Thymus (tissue), 14 donors: ENCODE measurements at places on chromosomes 7 and 10.

- H3K27ac ChIP-seq: peak overlapping the region; percentile 37
- DNase-seq: no peak
- peaks cover 10% of the 10 kb centered on the region for H3K4me1 ChIP-seq
- H3K27me3 ChIP-seq: no peaks in the 10 kb centered on the region
Measured at GRCh38 chr7:44073664-44074348, 8.4 kb upstream of the PGAM2 start.

- H3K27me3 ChIP-seq: peaks cover 2% of the 10 kb centered on the region
- H3K36me3 ChIP-seq: no peaks in the 10 kb centered on the region
- H3K4me1 ChIP-seq: no peaks in the 10 kb centered on the region
- H3K27ac ChIP-seq: no peak overlapping the region
- DNase-seq: no peak
Measured at GRCh38 chr10:70034232-70034631, 18.4 kb upstream of the MACROH2A2 start.

DNA sequence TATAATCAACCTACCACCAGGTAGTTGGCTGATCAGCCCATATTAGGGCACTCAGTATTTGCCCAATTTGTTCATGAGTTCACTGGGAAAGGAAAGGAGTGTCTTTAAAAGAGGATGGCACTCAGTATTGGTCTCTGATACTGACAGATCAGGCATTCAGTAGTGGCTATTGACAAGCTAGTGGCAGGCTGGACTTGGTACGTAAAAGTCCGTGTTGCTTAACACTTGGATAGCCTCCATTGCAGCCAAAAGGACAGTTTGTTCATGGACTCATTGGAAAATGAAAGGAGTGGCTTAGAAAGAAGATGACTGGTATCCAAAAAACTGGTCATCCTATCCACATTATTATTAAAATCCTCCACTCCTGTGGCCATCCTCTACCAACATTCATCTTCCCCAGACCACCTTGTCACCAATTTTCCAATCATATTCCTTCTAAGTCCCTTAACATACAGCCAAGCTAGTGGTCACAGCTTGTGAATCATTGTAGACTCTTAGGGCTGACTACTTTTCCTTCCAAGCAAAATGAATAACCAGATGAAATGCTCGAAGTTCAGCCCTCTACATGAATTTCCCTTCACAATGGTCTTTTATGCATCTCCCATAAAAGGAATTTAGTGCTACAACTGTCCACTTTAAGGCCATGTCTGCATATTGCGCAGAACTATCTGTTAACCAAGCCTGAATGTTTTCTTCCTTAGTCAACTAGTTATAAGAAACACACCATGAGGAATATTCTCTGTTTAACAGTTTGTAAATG, 78.6 kb upstream of the MAGI2 start:
- H3K27ac ChIP-seq: no peak overlapping the region
- H3K27me3 ChIP-seq: no peaks in the 10 kb centered on the region
- no peaks in the 10 kb centered on the region for H3K4me1 ChIP-seq
- H3K36me3 ChIP-seq: no peaks in the 10 kb centered on the region
- H3K4me3 ChIP-seq: no peak overlapping the region

- H3K27ac ChIP-seq: no peak overlapping the region
- no peak for DNase-seq
- H3K36me3 ChIP-seq: no peaks in the 10 kb centered on the region
- no peak overlapping the region for H3K4me3 ChIP-seq
- no peaks in the 10 kb centered on the region for H3K27me3 ChIP-seq
Measured at GRCh38 chr10:1515780-1516491, 221.4 kb downstream of the ADARB2 start.

DNA sequence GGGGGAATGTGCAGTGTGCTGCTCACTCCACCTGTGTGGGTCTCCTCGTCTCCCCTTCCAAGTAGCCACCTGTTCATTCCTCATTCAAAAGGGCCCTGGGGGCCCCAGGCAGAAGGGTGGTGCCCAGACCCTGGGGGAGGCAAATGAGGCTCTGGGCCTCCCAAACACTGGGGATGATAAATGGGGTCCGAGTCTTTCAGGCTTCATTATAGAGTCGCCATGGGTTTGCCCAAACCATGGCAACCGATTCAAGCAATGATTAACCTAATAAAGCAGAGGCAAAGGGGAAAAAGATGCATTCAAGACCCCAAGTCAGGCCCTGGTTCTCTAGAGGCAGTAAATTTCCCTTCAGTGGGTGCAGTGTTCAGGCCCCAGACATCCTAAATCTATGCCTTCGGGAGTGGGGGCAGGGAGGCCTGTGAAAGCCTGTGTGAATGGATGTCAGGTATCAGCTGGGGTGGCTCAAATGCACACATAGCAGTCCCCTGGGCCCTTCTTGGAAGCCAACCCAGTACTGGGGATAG, 10.4 kb downstream of the NEUROG3 start:
- H3K27me3 ChIP-seq: peaks cover 6% of the 10 kb centered on the region
- DNase-seq: no peak
- H3K27ac ChIP-seq: no peak overlapping the region
- no peak overlapping the region for H3K4me3 ChIP-seq
- H3K4me1 ChIP-seq: no peaks in the 10 kb centered on the region
- H3K36me3 ChIP-seq: no peaks in the 10 kb centered on the region

GRCh38 chr10:5442065-5442989, 30.0 kb downstream of the NET1 start:
- peaks cover 4% of the 10 kb centered on the region for H3K4me1 ChIP-seq
- DNase-seq: peak; percentile 61
- H3K4me3 ChIP-seq: no peak overlapping the region
- no peaks in the 10 kb centered on the region for H3K27me3 ChIP-seq
- H3K36me3 ChIP-seq: no peaks in the 10 kb centered on the region

GRCh38 chr10:14545827-14546226, 215.1 kb upstream of the FRMD4A start:
- no peaks in the 10 kb centered on the region for H3K27me3 ChIP-seq
- no peaks in the 10 kb centered on the region for H3K36me3 ChIP-seq
- H3K4me3 ChIP-seq: no peak overlapping the region
- no peak for DNase-seq
- H3K27ac ChIP-seq: no peak overlapping the region
- H3K4me1 ChIP-seq: peaks cover 9% of the 10 kb centered on the region

GRCh38 chr10:73998623-73998928, 660 bp downstream of the VCL start:
- no peak overlapping the region for H3K27ac ChIP-seq
- no peaks in the 10 kb centered on the region for H3K36me3 ChIP-seq
- H3K4me3 ChIP-seq: peak overlapping the region; percentile 58
- no peak for DNase-seq
- H3K27me3 ChIP-seq: peaks cover 4% of the 10 kb centered on the region

- no peak overlapping the region for H3K4me3 ChIP-seq
- no peaks in the 10 kb centered on the region for H3K27me3 ChIP-seq
- peaks cover 3% of the 10 kb centered on the region for H3K4me1 ChIP-seq
- DNase-seq: peak; percentile 50
- no peaks in the 10 kb centered on the region for H3K36me3 ChIP-seq
Measured at GRCh38 chr10:125060826-125061556, 99.4 kb downstream of the CTBP2 start.

- H3K36me3 ChIP-seq: no peaks in the 10 kb centered on the region
- H3K27ac ChIP-seq: no peak overlapping the region
- no peak for DNase-seq
- H3K27me3 ChIP-seq: no peaks in the 10 kb centered on the region
- H3K4me3 ChIP-seq: no peak overlapping the region
- no peaks in the 10 kb centered on the region for H3K4me1 ChIP-seq
Measured at GRCh38 chr10:129079705-129080104, 387.3 kb upstream of the MGMT start.

DNA sequence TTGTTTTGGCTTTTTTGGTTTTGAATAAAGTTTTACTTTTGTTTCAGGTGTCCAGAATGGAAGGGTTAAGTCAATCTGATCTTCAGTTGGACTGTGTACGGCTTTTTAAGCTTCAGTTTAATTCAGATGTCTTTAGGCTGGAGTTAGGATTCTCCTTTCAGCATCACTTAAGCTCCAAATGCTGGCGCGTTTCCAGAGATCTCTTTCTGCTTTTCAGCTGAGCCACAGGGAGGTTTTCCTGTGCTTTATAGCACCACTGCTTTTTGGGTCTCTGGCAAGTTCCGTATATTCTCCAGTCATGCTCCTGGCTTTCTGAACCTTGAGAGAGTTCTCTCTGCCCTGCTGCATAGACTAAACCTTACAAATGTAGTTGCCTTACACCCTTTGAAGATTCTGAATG, 60.0 kb downstream of the VTI1A start:
- peak overlapping the region; percentile 76 for H3K27ac ChIP-seq
- peaks cover 6% of the 10 kb centered on the region for H3K4me1 ChIP-seq

- no peak overlapping the region for H3K4me3 ChIP-seq
- DNase-seq: no peak
- peaks cover 14% of the 10 kb centered on the region for H3K27me3 ChIP-seq
- H3K27ac ChIP-seq: no peak overlapping the region
- H3K4me1 ChIP-seq: no peaks in the 10 kb centered on the region
Measured at GRCh38 chr7:45082031-45082830, 6.5 kb downstream of the NACAD start.

DNA sequence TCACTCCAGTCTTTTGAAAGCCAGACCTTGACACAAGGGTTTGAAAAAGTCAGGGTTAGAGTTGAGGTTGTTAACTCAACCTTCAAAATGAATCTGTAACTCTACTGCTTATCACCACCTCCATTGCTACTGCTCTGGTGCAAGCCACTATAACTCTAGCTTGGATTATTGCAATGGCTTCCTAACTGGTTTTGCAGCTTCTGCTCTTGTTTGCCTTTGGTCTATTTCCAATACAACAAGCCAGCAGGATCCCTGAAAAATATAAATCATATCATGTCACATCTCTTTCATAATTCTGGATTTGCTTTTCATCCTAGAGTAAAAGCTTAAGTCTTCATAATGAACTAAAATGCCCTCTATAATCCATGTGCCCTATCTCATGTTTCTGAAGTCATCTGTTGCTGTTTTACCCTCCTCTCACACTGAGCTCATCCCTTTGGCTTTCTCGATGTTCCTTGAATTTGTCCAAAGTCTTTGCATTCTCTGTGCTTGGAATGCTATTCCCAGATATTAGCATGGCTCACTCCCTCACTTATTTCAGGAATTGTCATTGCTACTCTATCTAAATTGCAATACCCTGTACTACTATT, 10.9 kb downstream of the TAS2R60 start:
- H3K4me3 ChIP-seq: no peak overlapping the region
- no peaks in the 10 kb centered on the region for H3K36me3 ChIP-seq
- H3K27me3 ChIP-seq: no peaks in the 10 kb centered on the region
- no peak overlapping the region for H3K27ac ChIP-seq
- H3K4me1 ChIP-seq: no peaks in the 10 kb centered on the region

DNA sequence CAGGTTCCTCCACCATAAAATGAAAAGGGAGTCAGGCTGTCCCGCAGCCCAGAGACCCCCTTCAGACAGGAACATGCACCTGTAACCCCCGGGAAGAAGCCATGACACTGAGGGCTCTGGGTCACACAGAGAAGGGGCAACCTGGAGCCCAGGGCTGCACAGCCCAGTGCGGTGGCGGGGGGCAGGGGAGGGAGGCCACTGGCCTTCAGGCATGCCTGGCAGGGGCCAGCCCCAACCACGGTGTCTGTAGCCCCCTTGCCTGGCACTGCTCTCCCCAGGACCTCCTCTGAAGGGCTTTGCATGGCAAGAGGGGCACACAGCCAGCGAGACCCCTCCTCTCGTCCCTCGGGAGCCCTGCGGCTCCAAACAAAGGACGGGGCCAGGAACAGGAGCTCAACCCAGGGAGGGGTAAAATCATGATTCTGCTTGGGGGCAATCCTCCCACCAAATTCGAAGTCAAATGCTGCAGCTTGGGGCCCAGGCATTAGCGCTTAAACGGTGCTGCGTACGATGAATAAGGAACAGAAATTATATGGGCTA, 235.1 kb downstream of the MAD1L1 start:
- no peak for DNase-seq
- H3K36me3 ChIP-seq: peaks cover 3% of the 10 kb centered on the region
- H3K27me3 ChIP-seq: no peaks in the 10 kb centered on the region
- H3K27ac ChIP-seq: no peak overlapping the region

- peaks cover 6% of the 10 kb centered on the region for H3K27me3 ChIP-seq
- no peak for DNase-seq
- no peaks in the 10 kb centered on the region for H3K4me1 ChIP-seq
- no peak overlapping the region for H3K27ac ChIP-seq
- H3K36me3 ChIP-seq: no peaks in the 10 kb centered on the region
Measured at GRCh38 chr10:127320176-127320575, 123.8 kb upstream of the INSYN2A start.

DNA sequence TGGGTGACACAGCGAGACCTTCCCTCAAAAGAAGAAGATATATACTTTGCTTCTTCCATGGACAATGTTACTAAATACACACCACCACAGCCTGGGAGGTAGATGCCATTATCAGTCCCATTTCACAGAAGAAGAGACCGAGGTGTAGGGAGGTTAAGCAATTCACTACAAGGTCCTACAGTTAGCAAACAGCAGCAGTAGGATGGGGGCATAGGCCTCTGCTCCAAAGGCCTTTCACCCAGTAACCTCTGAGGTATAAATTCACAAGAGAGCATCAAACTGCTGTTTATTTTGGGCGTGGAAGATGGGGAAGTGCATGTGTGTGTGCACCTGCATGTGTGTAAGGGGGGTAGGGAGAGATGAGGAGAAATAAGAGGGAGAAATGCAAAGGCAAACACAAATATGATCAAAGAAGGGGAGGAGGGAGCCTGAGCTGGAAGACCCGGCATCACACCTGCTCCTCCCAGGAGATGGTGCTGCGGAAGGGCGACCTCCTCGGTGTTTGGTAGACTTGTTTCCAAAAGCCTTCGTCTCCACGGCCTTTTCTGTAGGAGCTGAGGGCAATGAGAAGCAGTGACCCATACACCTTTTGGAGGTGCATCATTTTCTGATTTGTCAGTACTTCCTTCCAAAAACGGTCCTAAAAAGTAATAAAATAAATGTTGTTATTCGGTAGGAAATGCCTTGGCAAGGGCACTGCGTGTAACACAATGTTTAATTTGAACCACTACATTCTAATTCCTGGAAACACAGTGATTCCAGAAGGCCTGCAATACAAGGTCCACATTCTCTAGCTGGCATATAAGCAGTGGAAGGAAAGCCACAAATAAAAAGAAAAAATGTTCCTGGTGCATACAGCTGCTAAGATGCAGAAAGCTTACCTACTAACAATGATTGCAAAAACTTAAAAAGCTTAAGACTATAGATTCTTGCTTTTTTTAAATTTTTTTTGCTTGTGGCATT, 25.9 kb upstream of the ACSL5 start:
- H3K4me1 ChIP-seq: no peaks in the 10 kb centered on the region
- no peak for DNase-seq
- no peaks in the 10 kb centered on the region for H3K27me3 ChIP-seq
- H3K4me3 ChIP-seq: no peak overlapping the region
- no peak overlapping the region for H3K27ac ChIP-seq

DNA sequence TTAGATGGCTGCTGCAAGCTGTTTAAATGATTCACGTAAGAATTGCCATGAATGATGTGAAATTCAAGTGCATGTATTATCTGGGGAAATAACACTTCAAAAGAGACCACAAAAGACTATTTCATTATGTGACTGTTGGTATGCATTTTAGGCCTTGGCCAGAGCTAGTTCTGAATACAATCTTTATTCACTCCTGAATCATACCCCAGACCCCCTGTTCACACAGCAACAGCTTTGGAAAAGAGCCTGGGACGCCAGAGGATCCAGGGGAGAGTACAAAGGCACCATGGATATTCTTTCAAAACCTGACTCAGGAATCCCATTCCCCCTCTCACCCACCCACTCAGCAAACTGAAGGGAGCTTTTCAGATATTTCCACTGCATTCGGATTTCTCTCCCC, 377.1 kb upstream of the DPP6 start:
- no peak for DNase-seq
- H3K27me3 ChIP-seq: no peaks in the 10 kb centered on the region
- no peaks in the 10 kb centered on the region for H3K36me3 ChIP-seq
- H3K27ac ChIP-seq: no peak overlapping the region
